ENCODE measurements at places on chromosomes 2 and 18. TPM values are rescaled to one million over a fixed set of nuclear protein-coding genes. Genes with fewer than 3 reads are reported as not detected.

Gene C2orf66
- 0.14 TPM for total RNA-seq

Gene GPBAR1
- 0.31 TPM for total RNA-seq

Gene ZSCAN30
- 0.48 TPM for total RNA-seq

Gene FZD7
- total RNA-seq = 6.4 TPM

Gene AQP12B
- total RNA-seq = not detected

Gene DIS3L2
- 13.3 TPM for total RNA-seq

Gene FOXI3
- not detected for total RNA-seq

Gene KCNIP3
- total RNA-seq = 2.0 TPM

Gene MTCL1
- total RNA-seq = 52.5 TPM

Gene FANCL
- total RNA-seq = 29.3 TPM

Gene ABCB11
- total RNA-seq = not detected

Gene ALLC
- total RNA-seq = not detected

Gene ERICH2
- not detected for total RNA-seq

Gene NGEF
- total RNA-seq = 20.3 TPM
